ENCODE measurements at places on chromosomes 7 and 10. TPM values are rescaled to one million over a fixed set of nuclear protein-coding genes. Genes with fewer than 3 reads are reported as not detected.

Gene FKBP6
- total RNA-seq, result not detected

GRCh38 chr7:128113839-128114238, 82.6 kb upstream of the LRRC4 start:
- H3K27me3 ChIP-seq, result no peaks in the 10 kb centered on the region
- H3K27ac ChIP-seq, result no peak overlapping the region
- H3K4me1 ChIP-seq, result peaks cover 57% of the 10 kb centered on the region
- no peaks in the 10 kb centered on the region for H3K36me3 ChIP-seq
- peak; percentile 30 for DNase-seq

- no peak overlapping the region for H3K4me3 ChIP-seq
- no peaks in the 10 kb centered on the region for H3K27me3 ChIP-seq
- H3K36me3 ChIP-seq, result no peaks in the 10 kb centered on the region
These were observed 37.5 kb upstream of the TPK1 start for GRCh38 chr7:144873316-144873845.

DNA sequence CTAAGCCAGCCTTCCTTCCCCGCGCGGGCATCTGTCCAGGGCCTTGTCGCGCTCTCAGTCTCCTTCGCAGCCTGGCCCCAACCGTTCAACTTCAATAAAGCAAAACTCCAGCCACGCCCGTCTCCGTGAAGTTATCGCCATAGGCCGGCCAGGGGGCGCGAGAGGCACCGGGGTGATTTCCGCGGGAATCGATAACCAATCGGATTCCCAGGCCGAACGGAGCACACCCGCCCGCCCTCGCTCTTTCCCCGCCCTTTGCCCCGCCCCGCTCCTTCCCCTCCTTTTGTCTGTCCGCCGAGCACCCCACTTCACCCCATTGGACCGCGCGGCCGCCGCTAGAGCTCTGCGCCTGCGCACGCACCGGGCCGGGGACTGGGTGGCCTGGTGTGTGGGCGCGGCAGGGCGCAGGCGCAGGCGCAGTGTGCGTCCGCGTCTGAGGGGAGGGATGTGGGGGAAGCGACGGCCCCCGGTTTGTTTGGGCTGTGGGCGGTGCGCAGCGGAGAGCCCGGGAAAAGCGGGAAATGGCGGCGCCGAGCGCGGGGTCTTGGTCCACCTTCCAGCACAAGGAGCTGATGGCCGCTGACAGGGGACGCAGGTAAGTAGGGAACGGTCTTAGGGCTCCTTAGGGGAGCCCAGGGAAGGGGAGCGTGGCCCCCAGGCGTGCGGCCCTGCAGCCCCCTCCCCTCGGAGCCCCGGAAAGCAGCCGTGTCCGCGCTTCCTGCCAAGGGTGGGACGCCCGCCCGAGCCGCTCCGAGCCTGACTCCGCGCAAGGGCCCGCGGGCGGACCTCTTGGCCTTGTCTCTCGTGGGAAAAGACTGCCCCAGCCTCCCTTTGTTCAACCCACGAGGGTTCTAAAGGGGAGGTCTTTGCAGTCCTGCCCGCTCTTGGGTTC, at the start of gene CASP2:
Gene CASP2, plus strand, starts transcription at position 417 of the 892 bp plus-strand sequence. Its CDS starts 105 bp downstream, at position 522.
- no peaks in the 10 kb centered on the region for H3K27me3 ChIP-seq
- peaks cover 56% of the 10 kb centered on the region for H3K4me1 ChIP-seq
- H3K4me3 ChIP-seq, result peak within 1 kb of the TSS; percentile 99

DNA sequence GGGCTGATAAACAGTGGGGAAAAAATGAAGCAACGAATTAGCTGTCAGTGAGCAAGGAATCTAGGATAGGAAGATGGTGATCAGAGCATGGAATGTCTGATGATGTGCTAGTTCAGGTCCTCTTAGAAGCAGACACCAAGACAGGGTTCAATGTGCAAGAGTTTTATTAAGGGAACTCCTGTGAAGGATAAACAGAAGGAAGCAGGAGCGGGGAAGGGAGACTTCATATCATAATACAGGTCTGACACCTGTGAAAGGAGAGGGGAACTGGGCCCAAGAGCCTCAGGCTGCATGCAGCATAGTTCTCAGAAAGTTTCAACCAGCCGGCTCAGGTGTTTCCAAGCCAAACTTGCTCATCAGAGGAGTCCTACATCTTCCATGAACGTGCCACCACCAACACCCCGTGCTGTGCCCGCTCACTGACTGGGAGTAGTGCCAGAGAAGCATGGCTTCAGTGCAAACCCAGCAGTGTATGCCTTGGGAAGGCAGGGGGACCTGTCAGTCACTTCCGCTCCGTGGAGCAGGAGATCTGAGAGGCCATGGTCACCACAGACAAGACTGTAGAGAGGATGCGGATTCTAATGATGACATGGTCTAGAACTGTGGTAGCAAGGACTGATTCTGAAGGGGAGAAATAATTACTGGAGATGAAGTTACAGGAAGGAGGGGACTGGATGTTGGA, 45.8 kb downstream of the ZNF800 start:
- H3K4me3 ChIP-seq, result no peak overlapping the region
- no peak overlapping the region for H3K27ac ChIP-seq
- H3K36me3 ChIP-seq, result no peaks in the 10 kb centered on the region
- peaks cover 12% of the 10 kb centered on the region for H3K4me1 ChIP-seq

DNA sequence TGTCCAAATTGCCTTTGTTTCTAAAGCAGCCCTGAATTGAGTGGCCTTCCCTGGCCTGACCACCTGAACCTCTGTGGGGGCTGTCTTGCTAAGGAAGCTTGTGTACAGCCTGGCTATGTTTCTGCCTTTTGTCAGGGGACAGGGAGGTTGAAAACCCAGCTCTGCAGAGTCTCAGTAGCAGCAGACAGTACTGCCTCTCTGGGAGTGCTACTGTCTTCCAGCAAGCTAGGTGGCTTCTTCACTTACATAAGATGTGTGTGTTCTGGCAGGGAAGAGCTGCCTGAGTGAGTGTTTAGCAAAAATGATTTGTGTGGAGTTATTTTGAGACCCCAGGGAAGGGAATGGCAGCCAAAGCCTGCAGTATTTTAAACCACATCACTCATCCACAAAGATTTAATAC, 57.4 kb downstream of the LRRC4 start:
- H3K36me3 ChIP-seq, result peaks cover 49% of the 10 kb centered on the region
- no peaks in the 10 kb centered on the region for H3K27me3 ChIP-seq
- no peak overlapping the region for H3K4me3 ChIP-seq
- no peak for DNase-seq
- no peak overlapping the region for H3K27ac ChIP-seq
- H3K4me1 ChIP-seq, result no peaks in the 10 kb centered on the region

- no peaks in the 10 kb centered on the region for H3K36me3 ChIP-seq
- H3K27ac ChIP-seq, result no peak overlapping the region
- H3K27me3 ChIP-seq, result no peaks in the 10 kb centered on the region
- DNase-seq, result no peak
These were observed 273.7 kb downstream of the SEMA3D start for GRCh38 chr7:84912993-84913635.

- no peaks in the 10 kb centered on the region for H3K36me3 ChIP-seq
- DNase-seq, result no peak
- no peak overlapping the region for H3K27ac ChIP-seq
- no peaks in the 10 kb centered on the region for H3K4me1 ChIP-seq
- no peak overlapping the region for H3K4me3 ChIP-seq
- H3K27me3 ChIP-seq, result no peaks in the 10 kb centered on the region
These were observed 48.7 kb upstream of the RHOBTB1 start for GRCh38 chr10:60992636-60993035.

DNA sequence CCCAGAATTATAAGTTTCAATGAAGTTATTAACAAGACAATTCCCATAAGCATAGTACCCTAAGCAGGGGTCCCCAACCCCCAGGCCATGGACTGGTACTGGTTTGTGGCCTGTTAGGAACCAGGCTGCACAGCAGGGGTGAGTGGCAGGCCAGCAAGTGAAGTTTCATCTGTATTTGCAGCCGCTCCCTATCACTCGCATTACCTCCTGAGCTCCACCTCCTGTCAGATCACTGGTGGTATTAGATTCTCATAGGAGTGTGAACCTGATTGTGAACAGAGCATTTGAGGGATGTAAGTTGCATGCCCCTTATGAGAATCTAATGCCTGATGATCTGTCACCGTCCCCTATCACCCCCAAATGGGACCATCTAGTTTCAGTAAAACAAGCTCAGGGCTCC, 36.0 kb upstream of the KIAA1217 start:
- no peak for DNase-seq
- H3K27me3 ChIP-seq, result no peaks in the 10 kb centered on the region
- H3K4me1 ChIP-seq, result no peaks in the 10 kb centered on the region
- no peak overlapping the region for H3K27ac ChIP-seq
- H3K4me3 ChIP-seq, result no peak overlapping the region

Gene ANKRD7
- total RNA-seq, result 0.77 TPM

Measured in spleen (tissue), 13 donors.